ENCODE measurements at places on chromosomes 5 and 9.

- DNase-seq: no peak
Measured at GRCh38 chr5:59138509-59138908, 555.6 kb downstream of the RAB3C start.

DNA sequence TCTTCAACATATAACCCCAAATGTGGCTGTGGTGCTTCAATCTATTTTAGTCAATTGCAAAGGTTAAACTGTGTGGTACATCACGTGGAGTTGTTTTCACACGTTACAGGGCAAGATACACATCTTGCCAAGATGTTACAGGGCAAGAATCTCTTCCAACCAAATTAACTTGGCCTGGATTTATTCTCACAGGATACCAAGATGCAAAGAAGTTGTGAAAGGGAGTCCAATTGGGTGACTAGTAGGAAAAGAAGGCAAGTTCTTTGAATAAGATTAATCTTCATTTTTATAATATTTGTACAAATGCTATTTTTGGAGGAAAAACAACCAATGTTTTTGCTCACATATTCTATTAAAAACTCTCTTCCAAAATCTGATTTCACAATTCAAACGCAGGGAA lies 4.8 kb upstream of the IFNA8 start:
- no peak for DNase-seq

GRCh38 chr9:18500451-18500850 lies 26.5 kb downstream of the ADAMTSL1 start:
- DNase-seq: no peak

DNA sequence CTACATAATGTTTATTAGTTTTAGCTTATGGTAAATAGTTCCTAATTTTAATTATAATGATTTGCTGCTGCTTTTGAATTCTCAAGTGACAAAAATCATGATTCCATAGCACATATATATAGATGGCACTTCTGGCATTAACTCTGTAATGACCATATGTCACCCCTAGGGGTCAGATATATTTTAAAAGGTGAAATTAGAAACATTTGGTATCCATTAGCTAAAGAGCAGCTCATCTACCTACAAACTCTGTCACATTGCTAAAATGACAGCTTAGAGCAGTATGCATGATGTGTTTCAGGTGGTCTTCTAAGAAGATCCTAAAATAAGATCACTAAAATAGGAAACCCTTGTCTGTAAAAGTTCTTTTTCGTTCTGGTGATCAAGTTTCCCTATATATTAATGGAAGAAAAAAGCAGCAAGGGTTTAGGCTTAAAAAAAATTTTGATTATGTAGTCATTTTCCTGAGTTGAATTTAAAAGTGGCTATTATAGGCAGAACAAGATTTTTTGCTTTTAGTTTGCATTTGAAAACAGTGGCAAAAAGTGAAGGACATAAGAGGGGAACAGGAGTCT lies 157.7 kb upstream of the POU5F2 start:
- no peak for DNase-seq

- no peak for DNase-seq
Measured at GRCh38 chr9:677461-678097, 163.9 kb upstream of the DMRT1 start.

DNA sequence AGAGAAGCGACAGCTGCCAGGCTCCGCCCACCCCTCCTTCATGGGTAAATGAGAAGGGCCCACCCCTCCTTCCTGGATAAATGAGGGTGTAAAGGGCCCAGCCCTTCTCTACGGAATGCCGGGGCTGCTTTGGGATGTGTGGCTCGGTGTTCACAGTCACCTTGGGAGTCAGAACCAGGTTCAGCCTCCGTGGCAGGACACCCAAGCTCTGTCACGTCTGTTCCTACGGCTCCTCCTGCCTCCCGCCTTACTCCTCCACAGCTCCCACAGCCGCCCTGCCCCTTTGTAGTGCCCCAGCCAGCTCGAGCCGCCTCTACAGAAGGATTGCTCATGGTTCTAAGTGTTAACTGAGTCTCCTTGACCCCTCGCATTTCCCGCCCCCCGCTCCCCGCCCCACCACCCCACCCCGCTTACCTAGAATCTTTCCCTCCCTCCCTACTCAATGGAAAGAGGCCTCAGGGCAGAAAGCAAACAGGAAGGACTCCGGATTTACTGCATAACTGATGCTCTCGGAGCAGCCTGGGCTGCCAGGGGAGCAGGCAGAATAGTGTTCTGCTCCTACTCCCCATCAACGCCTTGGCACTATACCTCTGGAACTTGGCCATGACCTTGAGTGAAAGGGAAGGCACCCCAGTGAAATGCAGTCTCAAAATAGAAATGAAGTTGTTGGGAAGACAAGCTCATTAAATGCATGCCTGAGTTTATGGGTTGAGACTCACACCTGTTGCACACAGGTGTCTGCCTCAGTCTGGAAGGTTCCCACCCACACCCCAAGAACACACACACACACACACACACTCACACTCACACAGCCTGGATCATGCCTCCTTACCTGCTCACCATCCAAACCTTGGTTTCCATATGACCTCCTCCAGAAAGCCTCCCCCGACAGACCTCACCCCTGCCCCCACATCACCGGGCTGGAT lies 59.6 kb downstream of the NEURL1B start:
- DNase-seq: no peak

GRCh38 chr5:111603446-111603827 lies 91.1 kb upstream of the STARD4 start:
- DNase-seq: peak; percentile 38

- DNase-seq: no peak
Measured at GRCh38 chr5:448766-449090, 5.8 kb downstream of the EXOC3 start.

DNA sequence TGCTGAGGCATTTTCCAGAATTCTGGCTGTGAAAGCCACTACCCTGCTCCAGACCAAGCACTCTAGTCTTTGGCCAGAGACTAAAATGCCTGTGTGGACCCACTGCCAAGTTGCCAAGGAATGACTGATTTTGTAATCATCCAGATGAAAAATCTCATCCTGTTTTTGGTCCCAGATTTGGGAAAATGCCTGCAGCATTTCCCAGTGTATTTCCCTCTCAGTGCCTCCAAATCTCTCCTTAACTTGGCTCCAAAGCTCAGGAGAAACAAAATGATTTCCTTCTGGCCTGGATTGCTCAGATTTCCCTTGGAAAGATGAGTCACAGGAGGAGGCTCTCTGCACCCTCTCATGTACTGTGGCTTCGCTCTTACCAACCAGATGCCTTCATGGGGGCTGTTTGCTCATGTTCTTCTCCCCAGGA lies 335.2 kb upstream of the TARS1 start:
- DNase-seq: peak; percentile 56

DNA sequence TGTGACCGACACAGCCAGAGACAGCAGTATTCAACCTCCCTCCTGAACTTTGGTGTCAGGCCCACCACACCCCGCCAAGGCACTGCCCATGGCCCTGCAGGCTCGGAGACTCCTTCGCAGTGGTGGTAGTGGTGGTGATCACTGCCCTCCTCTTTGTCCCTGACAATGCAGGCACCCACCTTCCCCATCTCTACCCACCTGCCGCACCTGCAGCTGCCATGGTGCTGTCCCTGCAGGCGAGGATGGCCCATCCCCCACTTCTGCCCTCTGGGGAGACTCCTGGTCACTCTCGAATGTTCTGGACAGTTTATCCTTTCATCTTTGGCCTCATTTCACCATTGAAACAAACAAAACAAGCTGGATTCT lies 4.4 kb upstream of the IL4 start:
- no peak for DNase-seq

- DNase-seq: no peak
Measured at GRCh38 chr9:31783491-31783890, 601.0 kb upstream of the ACO1 start.

DNA sequence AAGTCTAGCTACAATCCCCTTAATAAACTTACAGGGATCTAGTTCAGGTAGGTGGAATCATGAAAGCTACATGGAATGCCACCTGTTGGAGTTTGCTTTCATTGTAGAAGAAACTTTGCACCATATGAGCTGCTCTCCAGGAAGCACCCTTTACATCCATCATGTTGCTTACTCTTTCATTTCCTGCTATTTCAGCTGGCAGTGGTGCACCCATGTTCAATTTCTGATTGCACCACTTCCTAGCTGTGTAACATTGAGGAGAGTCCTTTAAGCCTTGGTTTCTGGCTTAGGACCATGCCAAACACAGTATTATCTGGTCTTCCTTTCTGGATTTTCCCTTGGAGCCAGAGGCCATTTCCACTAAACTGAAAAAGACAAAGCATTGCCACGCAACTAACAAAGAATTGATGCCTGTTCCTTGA lies 123.3 kb upstream of the SLC12A2 start:
- no peak for DNase-seq

DNA sequence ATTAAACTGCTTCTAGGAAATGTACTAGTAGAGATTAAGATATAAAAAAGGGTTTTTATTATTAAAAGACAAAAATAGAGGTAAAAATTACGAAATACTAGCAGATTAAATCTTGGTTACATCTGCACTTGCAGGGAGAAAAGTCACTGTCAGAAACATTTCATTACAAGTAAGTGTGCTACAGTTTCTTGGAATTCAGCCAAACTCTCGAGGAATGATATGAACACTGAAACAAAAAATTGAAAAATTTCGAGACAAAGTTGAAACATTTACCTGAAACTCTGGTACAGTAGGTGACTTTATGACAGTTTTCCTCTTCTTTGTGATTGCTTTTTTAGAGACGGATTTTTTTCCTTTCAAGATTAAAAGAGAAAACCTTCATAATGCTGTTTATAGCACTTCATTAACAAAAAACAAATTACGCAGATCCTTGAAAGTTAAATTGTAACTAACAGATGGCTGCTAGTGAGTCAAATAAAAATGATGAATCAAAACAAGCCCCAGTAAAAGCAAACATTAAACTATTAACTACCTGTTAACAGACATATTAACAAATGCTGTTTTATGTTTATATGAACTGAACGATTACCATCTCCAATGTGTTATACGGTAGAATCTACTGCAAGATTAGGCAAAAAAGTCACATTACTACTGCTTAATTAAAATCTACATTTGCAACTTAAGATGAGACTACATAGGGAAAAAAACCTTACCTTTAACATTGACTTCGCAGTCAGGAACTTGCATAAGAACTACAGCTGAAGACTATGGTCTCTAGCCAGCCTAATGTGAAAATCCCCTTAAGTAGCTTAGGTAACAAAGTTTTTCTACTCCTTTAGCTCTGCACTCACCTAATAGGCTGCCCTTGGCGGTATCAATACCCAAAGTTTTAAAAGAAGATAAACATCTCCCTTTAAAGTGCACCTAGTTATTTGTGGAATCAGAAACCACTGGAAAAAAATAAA lies 61.4 kb downstream of the RANBP6 start:
- no peak for DNase-seq
